CD4-positive, alpha-beta T cell treated with Interleukin-6 for 4 hours (primary cell): ENCODE measurements at places on chromosomes 5 and 9.

DNA sequence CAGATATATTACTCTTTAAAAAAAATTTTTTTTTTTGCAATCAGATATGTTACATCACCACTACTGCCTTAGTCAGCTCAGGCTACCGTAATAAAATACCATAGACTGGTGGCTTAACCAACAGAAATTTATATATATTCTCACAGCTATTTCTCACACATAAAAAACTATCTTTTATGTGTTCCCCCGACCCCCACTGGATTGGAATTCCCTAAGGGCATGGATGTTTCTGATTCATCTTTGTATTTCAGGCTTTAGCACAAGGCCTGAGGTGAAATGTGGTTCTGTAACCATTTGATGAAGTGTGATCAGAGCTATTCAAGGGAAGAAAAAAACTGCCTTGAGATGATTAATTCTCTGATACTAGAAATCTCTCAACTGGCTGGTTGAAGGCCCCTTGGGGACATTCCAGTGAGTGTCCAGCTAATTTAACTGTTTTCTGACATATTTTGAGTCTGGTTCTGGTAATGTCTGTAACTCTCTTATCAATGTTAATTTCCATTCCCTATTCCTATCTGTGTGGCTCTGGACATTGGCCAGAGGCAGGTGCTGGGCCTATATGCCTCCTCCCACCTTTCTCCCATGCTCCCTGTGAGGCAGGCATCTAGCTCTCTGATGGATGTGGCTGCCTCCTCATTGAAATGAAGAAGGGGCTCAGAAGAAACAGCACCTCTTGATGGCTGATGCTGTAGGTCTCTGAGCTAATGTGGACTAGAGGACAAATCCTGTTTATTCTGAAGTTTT lies 2.5 kb downstream of the CD14 start:
- DNase-seq = no peak

DNA sequence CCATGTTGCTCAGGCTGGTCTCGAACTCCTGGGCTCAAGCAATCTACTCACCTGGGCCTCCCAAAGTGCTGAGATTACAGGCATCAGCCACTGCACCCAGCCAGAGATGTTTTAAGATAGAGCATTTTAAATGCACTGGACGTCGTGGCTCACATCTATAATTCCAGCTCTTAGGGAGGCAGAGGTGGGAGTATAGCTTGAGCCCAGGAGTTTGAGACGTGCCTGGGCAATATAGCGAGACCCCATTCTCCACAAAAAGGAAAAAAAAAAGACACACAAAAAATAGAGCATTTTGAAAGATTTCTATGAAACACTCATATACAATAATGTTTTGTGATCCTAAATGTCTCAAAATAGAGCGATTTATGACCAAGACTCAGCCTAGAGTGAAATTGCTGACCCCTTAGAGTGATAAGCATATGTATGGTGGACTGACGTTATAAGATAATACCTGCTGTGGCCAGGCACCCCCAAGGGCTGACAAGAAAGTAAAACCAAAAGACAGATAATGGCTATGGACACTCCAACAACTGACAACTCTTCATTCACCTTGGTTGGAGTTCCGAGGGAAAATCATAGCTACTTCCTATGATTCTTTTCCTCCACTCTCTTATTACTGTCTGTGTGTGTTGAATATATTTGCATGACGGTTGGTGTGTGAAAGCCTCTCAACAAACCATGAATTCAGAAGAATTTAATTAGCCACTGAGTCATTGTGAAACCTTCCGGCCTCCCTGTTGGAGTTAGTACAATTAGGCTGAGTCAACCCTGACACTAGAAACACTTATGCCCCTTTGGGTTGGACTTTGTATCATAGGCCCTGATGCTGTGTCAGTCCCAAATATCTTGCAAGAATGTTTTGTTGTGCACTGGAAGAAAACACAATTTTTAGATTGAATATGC lies 526.5 kb upstream of the NUDT12 start:
- DNase-seq = no peak

DNA sequence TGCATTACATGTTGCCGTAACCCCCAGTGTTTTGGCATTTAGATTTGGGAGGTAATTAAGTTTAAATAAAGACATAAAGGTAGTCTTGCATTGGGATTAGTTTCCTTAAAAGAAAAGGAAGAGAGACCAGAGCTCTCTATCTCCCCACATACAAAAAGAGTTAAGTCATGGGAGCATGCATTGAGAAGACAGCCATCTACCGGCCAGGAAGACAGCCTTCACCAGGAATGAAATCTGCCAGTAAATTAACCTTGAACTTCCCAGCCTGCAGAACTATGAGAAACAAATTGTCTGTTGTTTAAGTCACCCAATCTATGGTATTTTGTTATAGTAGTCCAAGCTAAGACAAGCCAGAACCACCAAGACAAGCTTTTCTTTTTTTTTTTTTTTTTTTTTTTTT lies 567.0 kb upstream of the CDH18 start:
- no peak for DNase-seq

DNA sequence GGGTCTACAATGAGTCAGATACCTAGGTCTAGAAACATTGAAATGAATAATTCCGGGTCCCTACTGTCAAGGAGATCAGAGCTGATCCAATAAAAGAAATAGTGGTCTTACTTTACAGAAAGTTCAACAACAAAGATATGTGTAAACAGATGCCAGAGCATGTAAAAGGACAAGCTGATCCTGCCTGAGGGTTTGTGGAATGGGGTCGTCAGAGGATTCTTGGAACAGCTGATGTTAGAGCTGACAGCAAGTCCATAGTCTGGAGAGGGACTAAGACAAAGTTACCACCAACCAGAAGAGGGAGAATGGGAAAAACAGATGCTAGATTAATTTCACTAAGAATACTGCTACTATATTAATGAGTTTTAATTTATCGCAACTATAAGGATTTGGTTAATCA lies 71.5 kb downstream of the FREM1 start:
- no peak for DNase-seq

DNA sequence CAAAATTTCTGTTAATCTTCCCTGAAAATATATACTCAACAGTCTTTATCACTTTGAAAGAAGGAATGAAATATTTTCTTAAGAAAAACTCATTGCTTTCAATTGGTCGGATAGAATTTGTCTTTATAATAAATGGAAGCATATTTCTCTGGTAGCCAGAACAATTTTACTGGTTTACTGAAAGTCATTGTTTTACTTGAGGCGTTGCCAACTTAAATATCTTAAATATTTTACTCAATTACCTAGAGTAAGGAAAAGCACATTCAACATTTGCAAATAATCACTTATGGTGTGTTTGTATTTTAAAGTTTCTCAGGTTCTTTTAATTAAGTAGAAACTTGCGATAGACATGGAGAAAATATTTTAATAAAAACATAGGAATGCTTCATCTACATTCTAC lies 1181.7 kb downstream of the EFNA5 start:
- no peak for DNase-seq

DNA sequence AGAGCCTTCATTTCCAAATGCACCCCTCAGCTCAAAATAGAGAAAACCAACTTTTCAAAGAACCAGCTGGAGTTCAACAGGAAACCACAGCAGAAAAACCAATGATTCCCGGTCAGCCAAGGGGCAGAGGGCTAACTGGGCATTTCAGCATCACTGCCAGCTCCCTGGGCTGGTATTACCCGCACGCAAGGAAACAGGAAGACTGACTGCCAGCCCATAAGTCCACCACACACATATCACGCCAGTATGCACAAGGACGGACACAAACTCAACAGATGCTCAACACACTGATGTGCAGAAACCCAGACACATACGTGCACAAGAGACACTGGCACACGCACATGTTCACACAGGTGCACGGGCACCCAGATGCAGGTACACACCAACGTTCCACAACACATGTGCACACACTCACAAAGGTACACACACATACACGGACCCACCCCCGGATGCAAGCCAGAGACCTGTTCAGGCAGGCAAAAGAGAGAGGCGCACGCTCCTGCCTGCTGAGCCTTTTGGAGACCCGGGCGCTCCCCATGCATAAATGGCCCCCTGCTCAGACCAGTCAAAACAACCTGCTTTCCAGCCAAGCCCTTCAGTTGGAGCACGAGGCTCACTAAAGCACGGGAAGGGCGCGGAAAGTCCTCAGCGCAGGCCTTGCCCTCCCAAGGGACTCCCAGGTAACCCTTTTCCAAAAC lies 2.1 kb downstream of the ADAMTS2 start:
- no peak for DNase-seq

DNA sequence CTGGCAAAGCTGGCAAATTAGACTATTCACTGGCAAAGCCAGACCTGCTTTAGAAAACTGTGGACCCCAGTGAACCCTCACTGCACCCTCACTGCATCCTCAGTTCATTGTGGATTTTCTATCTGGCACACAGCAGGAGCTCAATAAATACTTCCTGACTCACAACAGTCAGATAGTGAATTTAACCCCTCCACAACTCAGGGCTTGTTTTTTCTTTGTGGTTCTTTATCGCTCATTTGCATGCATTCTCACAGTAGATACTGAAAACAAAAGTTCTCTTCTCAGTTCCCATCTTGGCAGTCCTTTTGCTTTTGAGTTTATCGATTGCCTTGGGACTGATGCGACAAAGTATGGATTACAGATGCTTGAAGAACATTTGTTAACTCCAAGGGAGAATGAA lies 99.8 kb downstream of the ACTL7B start:
- no peak for DNase-seq

GRCh38 chr5:145393426-145393825 lies 441.7 kb downstream of the PRELID2 start:
- no peak for DNase-seq

DNA sequence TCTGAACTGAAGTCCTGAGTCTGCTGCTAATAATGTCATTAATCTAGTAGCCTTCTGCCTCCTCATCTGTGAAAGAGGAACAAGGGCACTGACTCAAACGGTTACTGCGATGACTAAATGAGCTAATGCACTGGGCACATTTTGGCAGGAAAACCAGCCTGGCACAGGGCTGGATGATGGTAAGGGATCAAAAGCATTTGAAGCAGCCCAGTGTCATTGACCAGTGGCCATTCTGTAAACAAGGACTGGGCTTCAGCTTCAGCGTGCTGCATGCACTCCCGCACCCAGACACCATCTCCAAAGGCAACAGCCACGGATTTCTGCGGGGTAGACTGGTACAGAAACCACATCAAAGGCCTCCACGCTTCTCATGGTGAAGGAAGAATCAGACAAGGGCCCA lies 8.0 kb downstream of the GCNT4 start:
- peak; percentile 44 for DNase-seq

DNA sequence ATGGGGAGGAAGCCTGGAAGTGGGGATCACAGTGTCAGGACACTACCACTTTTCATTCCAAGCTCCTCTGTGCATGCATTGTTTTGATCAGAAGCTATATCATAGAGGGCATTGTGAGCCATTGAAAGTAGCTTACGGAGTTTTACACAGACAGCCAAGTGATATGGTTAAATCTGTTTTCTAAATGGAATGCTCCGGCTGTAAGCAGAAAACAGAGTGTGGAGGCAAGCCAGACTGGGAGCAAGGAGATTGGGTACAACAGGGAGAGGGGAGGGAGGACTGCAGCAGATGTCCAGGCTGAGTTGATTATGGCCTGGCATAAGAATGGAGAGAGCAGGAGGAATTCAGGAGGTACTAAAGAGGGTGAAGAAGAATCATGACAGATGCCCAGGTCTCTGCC lies 15.5 kb upstream of the SOWAHA start:
- no peak for DNase-seq

- no peak for DNase-seq
Observed at GRCh38 chr9:8845376-8845775, 1045.8 kb upstream of the DMAC1 start.

DNA sequence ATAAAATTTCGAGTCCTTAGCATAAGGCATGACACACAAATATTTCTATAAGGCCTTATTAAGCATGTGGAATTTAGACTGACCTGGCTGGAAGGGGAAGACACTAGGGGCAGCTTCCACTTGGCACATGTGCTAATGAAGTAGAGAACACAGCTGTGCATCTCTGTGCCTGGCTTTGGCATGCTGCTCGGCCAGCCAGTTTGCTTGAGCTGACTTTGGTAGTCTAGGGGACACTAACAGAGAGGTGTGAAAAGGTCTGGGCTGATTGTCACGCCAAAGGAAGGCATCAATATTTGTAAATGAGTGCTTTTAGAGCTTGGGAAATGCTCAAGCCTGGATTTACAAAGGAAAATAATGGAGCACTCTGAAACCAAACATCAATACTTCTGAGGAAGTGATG lies 723.7 kb downstream of the PRELID2 start:
- DNase-seq = no peak

GRCh38 chr5:87113861-87114260 lies 153.8 kb upstream of the RASA1 start:
- DNase-seq = no peak

- DNase-seq = no peak
Observed at GRCh38 chr5:140548300-140548688, 832 bp downstream of the EIF4EBP3 start.

- peak; percentile 58 for DNase-seq
Observed at GRCh38 chr9:21559402-21560280, 77.5 kb upstream of the IFNE start.

- DNase-seq = no peak
Observed at GRCh38 chr9:120982836-120983235, 56.2 kb upstream of the TRAF1 start.

DNA sequence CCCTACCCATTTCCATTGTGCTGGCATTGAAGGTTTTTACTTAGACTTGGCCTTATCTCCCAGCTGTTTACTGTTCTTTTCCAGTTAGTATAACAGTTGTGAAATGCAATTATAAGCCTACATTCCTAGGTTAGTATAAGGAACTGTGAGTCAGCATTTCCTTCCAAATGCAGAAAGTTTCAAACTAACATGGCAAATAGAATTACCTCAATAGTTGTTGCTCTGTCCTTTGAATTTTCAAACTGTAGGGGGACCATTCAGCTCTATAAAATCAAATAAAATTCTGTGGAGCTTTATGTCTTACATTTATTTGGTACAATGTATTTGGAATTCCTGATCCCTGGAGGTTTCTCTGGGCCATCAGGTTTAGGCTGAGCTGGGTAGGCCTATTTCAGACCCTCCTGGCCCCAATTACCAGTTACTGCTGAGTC lies 47.2 kb downstream of the ARHGEF28 start:
- DNase-seq = no peak

GRCh38 chr5:78888580-78889368 lies 96.3 kb downstream of the ARSB start:
- DNase-seq = no peak

DNA sequence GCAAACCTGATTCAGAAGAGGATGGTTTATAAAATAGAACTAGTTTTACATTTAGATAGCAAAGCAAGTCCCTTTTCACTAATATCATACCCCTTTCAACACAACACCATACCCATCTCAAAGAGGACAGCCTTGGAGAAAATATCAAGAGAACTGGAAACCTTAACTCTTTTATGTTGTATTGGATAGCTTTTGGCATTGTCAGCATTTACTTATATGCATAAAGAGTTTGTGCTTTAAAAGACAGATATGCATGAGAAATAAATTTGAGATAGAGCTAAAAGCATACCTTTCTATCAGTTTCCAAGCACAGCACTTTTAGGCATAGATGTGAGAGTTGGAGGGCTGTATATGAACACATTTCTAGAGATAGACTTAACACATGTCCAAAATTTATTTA lies 799.3 kb upstream of the ACO1 start:
- no peak for DNase-seq

GRCh38 chr5:108681079-108681921 lies 66.4 kb upstream of the FER start:
- DNase-seq = peak; percentile 7
